ENCODE measurements at places on chromosomes 5 and 9. TPM values are rescaled to one million over a fixed set of nuclear protein-coding genes. Genes with fewer than 3 reads are reported as not detected.

- H3K4me1 ChIP-seq, result peaks cover 24% of the 10 kb centered on the region
- no peak overlapping the region for H3K4me3 ChIP-seq
- no peaks in the 10 kb centered on the region for H3K27me3 ChIP-seq
- peak overlapping the region; percentile 66 for H3K27ac ChIP-seq
- H3K36me3 ChIP-seq, result no peaks in the 10 kb centered on the region
These were observed 10.1 kb downstream of the C1QTNF2 start for GRCh38 chr5:160360310-160360709.

GRCh38 chr5:101534491-101535110 lies 631.5 kb upstream of the ST8SIA4 start:
- H3K36me3 ChIP-seq, result no peaks in the 10 kb centered on the region
- no peak overlapping the region for H3K4me3 ChIP-seq
- no peak for DNase-seq
- no peaks in the 10 kb centered on the region for H3K27me3 ChIP-seq

GRCh38 chr5:175027390-175027789 lies 303.0 kb downstream of the MSX2 start:
- no peak overlapping the region for H3K27ac ChIP-seq
- DNase-seq, result no peak
- H3K4me3 ChIP-seq, result no peak overlapping the region
- peaks cover 3% of the 10 kb centered on the region for H3K36me3 ChIP-seq

- no peak overlapping the region for H3K27ac ChIP-seq
- no peak overlapping the region for H3K4me3 ChIP-seq
- no peak for DNase-seq
- no peaks in the 10 kb centered on the region for H3K4me1 ChIP-seq
- H3K27me3 ChIP-seq, result no peaks in the 10 kb centered on the region
These were observed 211.6 kb downstream of the DOCK8 start for GRCh38 chr9:426264-426663.

GRCh38 chr9:112115970-112116753 lies 58.9 kb downstream of the SUSD1 start:
- no peak overlapping the region for H3K4me3 ChIP-seq
- no peak overlapping the region for H3K27ac ChIP-seq
- no peaks in the 10 kb centered on the region for H3K27me3 ChIP-seq
- peaks cover 15% of the 10 kb centered on the region for H3K4me1 ChIP-seq

- peaks cover 43% of the 10 kb centered on the region for H3K4me1 ChIP-seq
- H3K27ac ChIP-seq, result peak overlapping the region; percentile 35
- H3K36me3 ChIP-seq, result peaks cover 23% of the 10 kb centered on the region
- DNase-seq, result no peak
- H3K27me3 ChIP-seq, result no peaks in the 10 kb centered on the region
These were observed 55.2 kb downstream of the SLC1A3 start for GRCh38 chr5:36661456-36662220.

GRCh38 chr9:134037641-134038040 lies 12.4 kb downstream of the BRD3OS start:
- H3K4me1 ChIP-seq, result no peaks in the 10 kb centered on the region
- H3K27ac ChIP-seq, result no peak overlapping the region
- peaks cover 41% of the 10 kb centered on the region for H3K36me3 ChIP-seq
- no peak overlapping the region for H3K4me3 ChIP-seq
- DNase-seq, result no peak
- no peaks in the 10 kb centered on the region for H3K27me3 ChIP-seq

DNA sequence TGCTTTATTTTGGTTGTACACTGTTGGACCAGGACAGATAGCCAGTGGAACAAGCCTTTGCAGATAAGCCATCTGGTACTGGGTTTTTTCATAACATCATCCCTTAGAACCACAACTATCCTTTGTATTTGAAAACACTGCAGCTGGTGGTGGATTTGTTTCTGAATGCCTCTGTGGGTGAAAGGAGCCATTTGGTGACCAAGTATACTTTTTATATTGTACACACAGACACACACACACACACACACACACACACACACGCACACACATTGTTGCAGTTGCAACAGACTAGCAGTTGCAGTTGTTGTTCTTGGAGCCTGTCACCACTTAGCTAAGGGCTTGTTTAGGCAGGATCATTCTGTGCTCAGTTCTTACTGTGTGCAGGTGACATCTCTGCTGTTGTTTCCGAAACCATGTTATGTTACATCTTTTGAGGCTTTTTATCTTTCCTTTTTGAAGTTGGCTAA lies 22.9 kb upstream of the CAVIN4 start:
- H3K4me1 ChIP-seq, result no peaks in the 10 kb centered on the region
- no peak for DNase-seq
- H3K27ac ChIP-seq, result no peak overlapping the region
- peaks cover 19% of the 10 kb centered on the region for H3K36me3 ChIP-seq
- H3K4me3 ChIP-seq, result no peak overlapping the region

GRCh38 chr5:69444127-69444754 lies 29.3 kb downstream of the MARVELD2 start:
- no peak overlapping the region for H3K4me3 ChIP-seq
- DNase-seq, result no peak
- H3K27ac ChIP-seq, result peak overlapping the region; percentile 68

- H3K4me3 ChIP-seq, result no peak overlapping the region
- no peaks in the 10 kb centered on the region for H3K36me3 ChIP-seq
- no peaks in the 10 kb centered on the region for H3K4me1 ChIP-seq
These were observed 189.7 kb downstream of the PSAT1 start for GRCh38 chr9:78486661-78487060.

- DNase-seq, result no peak
- H3K27ac ChIP-seq, result no peak overlapping the region
- H3K4me3 ChIP-seq, result no peak overlapping the region
- H3K4me1 ChIP-seq, result peaks cover 33% of the 10 kb centered on the region
- H3K36me3 ChIP-seq, result no peaks in the 10 kb centered on the region
These were observed 198.7 kb downstream of the SEMA6A start for GRCh38 chr5:116375926-116376325.

DNA sequence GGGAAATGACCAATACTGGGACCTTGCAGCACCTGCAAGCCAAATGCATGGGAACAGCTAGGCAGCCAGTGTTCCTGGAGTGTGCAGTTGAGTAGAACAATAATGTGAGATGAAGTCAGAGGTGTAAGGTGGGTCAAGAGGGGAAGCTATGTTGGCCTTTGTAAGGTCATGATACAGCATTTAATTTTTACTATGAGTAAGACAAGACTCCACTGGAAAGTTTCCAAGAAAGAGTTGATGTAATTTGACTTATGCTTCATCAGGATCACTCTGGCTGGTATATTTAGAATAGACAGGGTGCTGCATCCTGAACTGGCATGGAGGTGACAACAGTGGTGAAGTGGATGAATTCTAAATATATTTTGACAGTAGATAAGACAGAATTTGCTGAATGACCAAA lies 744.8 kb downstream of the KCTD16 start:
- no peaks in the 10 kb centered on the region for H3K36me3 ChIP-seq
- DNase-seq, result no peak
- no peak overlapping the region for H3K4me3 ChIP-seq

Gene CDH12
- total RNA-seq, result 7.8 TPM

Gene NUTM2F
- not detected for total RNA-seq

Gene MSX2
- total RNA-seq, result 69.7 TPM

Gene SERINC5
- total RNA-seq, result 59.0 TPM

Gene CSF2
- total RNA-seq, result not detected
